ENCODE measurements at places on chromosomes 1 and 21. TPM values are rescaled to one million over a fixed set of nuclear protein-coding genes. Genes with fewer than 3 reads are reported as not detected.

DNA sequence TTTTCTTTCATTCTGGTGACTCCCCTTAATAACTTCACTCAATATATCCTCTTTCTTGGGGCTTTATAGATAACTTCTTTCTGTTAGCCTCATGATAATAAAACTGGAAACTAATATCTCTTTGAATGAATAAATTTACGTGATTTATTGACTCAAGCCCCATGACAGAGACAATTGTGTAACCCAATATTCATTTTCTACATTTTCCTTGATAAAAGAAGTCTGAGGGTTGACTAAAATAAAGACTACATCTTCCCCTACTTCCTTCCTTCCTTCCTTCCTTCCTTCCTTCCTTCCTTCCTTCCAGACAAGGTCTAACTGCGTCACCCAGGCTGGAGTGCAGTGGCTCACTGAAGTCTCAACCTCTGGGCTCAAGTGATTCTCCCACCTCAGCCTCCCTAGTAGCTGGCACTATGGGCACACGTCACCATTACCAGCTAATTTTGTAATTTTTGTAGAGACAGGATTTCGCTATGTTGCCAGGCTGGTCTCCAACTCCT, 85.1 kb downstream of the CYYR1 start:
- DNase-seq: no peak

DNA sequence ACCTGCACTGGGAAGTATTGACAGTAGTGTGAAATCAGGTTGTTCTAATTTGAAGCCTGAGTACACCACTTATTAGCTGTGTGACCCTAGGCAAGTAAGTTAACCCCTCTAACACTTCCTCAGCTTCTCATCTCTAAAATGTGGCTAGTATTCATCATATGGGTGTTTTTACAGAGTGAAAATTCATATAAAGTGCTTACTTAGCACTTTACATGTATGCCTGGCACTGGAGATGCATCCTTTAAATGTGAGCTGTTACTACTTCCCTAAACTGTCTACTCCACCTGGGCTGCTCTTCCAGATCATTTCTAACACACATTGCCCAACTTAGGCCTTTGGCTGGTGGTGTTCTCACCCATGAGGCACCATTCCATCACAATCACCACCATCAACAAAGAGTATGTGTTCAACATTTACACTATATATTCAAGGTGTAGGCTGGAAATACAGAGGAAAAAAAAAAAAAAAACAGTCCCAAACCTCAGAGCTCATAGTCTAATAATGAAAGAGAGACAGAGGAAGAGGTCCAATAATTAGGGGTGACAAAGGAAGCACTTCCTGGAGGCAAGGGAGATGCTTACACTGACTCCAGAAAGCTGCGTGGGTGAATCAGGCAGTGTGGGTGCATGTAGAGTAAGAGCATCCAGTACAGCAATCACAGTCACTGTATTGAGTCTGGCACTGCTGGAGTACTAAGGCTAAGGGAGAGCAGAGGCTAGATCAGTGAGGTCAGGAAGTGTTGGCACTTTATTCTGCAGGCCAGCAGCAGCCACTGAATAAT, 3.6 kb downstream of the STX6 start:
- no peak for DNase-seq

- no peak for DNase-seq
These were observed 304.4 kb upstream of the LYPLAL1 start for GRCh38 chr1:218869276-218869675.

DNA sequence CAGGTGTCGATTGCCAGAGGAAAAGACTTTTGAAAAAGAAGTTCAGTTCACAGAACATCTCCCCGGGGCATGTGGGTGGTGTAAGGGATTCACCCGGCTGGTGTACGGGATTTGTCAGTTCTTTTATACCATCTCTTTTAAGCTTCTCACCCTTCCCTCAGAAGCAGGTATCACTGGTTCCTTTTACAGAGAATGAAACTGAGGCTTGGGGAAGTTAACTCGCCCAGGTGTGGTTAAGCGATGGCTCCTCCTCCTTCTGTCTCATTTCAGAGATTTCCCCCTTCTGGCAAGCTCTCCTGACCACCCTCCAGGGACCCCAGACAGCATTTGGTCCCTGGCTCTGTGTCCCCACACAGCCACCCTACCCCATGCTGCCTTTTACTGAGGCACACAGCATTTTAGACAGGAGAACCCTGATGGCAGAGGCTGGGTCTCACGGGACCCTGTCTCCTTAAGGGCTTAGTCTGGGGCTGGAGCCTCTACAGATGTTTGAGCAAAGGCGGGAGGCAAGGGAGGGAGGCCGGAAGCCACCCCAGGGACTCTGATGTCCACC, 2.8 kb upstream of the ECE1 start:
- DNase-seq: no peak

- no peak for DNase-seq
These were observed 64.8 kb downstream of the PLXNA2 start for GRCh38 chr1:208179263-208179816.

DNA sequence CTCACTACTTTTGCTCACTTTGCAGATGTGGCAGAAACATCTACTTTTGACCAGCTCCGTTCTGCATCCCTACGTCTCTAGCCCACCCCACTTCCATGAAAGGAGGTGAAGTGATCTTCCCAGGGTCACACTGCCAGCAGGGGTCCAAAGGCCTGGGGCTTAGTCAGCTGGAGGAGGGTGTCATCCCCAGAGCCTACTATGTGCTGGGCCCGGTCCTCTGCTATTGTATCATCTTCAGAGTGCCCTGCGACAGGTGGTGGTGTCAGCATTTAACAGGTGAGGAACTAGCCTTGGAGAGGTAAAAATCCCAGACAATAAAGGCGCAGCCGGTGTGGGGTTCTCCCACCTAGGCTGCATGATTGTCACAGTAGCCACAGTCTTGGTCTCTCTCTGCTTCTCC, 5.6 kb upstream of the BSND start:
- DNase-seq: no peak

DNA sequence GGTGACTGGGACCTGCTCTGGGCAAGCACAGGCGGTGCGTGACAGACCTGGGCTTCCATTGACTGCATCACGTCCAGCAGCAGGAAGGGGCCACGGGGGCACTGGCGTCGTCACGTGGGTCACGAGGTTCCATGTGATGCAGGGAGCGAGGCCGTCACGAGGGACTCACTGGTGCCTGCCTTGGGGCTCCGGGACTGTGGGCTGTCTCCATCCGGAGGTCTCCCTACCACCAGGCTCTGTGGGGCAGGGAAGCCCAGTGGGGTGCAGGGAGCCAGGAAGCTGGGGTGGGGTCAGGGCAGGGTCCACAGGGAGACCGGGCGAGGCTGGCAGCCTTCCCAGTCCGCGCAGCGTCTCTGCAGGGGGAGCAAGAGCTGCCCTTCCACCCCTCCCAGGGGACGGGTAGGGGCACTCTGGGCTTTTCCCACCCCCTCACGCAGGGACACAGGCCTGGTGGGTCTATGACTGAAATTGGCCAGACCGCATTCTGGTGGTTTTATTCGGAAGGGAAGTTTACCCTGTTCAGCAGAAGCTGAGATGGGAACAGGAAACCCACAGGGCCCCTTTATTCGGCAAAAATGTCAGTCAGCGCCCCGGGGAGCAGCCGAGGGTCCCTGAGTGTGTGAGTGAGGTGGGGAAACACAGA, 416 bp upstream of the TNFRSF14 start:
- DNase-seq: peak; percentile 79

DNA sequence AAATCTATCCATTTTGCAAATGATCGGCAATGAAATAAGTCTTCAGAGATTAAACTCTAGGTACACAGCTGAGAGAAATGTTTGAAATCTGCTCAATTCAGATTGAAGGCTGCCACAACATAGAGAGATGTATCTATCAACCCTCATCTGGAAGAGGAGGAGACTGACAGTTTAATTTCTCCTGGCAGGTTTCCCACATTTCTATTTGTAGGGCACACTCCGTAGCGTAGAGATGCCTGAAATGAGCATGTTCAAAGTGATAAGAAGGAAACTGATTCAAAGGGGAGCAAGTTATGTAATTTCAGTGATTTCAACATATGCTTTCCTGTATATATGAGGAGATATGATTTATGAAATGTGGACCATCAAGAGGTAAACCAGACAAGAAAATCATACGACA, 44.1 kb downstream of the NIBAN1 start:
- DNase-seq: no peak

- DNase-seq: no peak
These were observed 22.2 kb downstream of the TUT4 start for GRCh38 chr1:52530563-52531144.

GRCh38 chr21:46220275-46220810, 8.2 kb downstream of the LSS start:
- DNase-seq: no peak

- no peak for DNase-seq
These were observed 30.3 kb downstream of the TMCO4 start for GRCh38 chr1:19769211-19769932.

DNA sequence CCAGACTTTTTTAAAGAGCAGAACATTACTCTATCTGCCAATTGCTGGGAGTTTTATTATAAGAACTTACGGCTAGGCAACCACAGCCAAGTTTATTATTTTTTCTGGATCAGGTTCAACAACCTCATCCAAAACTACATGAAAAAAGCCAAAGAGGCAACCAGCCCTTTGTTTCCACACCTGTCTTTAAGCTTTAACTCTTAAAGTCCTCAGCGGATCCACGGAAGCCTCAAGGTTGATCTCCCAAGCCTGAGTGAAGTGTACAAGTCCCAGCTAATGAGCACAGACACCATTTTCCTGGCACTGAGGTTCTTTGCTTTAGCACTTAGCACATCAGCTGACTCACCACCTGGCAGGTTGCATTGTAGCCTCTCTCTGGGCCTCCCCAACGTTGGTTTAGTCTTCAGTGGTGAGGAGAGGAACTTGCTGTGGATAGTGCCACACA, 143.1 kb downstream of the TGFBR3 start:
- no peak for DNase-seq

DNA sequence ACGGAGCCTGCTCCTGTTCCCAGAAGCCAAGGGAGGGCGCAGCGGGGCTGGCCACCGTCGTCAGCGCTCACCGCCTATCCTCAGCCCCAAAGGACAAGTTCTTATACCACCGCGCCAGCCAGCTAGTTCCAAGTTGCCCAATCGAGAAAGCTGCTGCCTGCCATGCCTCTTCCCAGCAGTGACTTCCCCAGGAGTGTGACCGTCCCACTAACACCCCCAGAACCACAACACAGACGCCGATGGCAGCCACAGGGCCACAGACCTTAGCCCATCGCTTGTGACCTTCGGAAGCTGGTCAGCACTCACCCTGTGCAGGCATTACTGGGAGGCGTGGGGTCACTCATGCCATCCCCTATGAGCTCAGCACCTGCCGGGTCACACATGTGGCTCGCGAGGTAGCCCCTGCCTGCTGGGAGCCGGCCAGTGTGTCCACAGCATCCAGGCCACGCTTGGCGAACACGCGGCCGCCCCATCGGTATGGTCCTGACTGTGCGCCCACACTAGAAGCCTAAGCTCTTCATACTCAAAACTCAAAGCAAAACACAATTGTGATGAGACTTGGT, 20.1 kb downstream of the NADK start:
- DNase-seq: peak; percentile 11

DNA sequence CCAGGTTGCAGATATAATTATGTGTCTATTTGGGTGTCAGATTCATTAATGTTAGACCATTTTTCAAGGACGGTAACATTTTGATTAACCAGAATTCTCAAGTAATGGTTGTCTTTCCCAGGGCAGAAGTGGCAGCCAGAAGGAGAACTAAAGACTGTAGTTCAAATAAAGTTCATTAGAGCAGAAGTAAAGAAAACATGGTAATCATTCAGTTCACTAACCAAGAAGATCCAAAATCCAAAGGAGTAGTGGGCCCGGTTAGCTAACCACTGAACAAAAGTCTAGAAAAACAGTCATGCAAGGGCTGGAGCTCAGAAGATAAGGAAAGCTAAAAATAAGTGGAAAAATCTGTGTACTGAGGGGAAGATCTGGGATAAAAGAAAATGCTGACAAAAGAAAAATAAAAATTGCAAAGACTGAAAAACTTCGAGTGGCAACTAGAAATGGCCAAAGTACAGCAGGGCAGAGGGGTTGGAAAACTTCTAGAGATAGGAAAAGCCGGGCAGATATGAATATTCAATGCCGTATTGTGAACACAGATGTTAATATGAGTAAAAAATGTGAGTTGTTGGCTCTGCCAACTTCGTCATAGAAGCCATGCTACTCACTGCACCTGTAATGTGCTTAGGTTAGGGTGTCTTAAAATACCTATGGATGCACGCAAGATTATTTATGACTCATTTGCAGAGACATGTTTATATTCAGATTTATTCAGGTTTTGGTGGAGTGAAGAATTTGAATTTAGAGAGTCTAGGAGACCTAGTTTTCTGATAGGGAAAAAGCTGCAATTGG, 925.9 kb downstream of the LTN1 start:
- no peak for DNase-seq

The LINGO4 gene
- total RNA-seq: 0.56 TPM

The CEP170 gene
- total RNA-seq: 70.3 TPM

The OVAAL gene
- total RNA-seq: 3.0 TPM

The CCDC181 gene
- 0.47 TPM for total RNA-seq
